Body of pancreas (tissue), 4 donors: ENCODE measurements at places on chromosomes 6 and 20. TPM values are rescaled to one million over a fixed set of nuclear protein-coding genes. Genes with fewer than 3 reads are reported as not detected.

PPP1R16B gene
- 1.6 TPM for total RNA-seq

FLOT1 gene
- 70.0 TPM for total RNA-seq

TUBB2B gene
- total RNA-seq, result 10.6 TPM

- DNase-seq, result no peak
Observed at GRCh38 chr6:152746172-152746553, 4.4 kb upstream of the VIP start.

GRCh38 chr6:107534571-107535141, 44.7 kb downstream of the SOBP start:
- no peak for DNase-seq
